Central memory CD4-positive, alpha-beta T cell (primary cell): ENCODE measurements at places on chromosomes 6 and 20.

DNA sequence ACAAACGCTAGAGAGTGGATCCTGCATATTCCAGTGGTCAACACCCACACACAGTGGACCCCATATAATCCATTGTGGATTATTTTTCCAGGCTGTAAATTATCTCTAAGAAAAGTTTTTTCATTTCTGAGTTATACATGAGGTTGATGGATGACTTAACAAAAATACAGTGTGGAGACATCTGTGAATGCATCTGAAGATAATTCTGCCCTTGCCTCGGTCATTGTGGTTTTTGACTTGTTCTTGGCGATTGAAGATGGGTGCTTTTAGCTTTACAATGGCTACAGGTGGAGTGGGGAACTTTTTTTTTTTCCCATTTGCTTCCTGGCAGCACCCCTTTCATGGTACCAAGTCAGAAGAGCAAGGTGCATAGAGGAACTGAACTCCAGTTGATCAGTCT is 242.7 kb downstream of the MYLK4 start:
- DNase-seq = no peak

DNA sequence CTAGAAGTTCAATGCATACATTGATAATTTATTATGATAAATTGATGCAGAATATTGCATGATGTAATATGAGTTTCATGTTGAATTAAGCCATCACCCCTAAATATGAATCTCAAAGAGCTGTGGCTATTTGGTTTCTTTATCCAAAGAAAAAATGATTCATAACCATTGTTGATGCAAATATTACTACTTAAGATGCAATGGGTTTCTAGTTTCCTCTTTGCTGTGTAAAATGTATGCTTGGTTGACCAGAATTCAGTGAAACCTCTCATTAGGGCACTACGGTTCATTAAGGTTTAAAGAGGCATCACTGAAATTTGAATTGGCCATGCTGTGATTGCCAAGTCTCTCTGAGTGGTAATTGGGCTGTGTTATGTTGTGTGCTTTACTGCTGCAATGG is 492.5 kb upstream of the FLRT3 start:
- no peak for DNase-seq

- DNase-seq = no peak
Observed at GRCh38 chr20:2208897-2209296, 86.9 kb upstream of the TGM3 start.

- peak; percentile 78 for DNase-seq
Observed at GRCh38 chr6:131063028-131063763, at the start of gene EPB41L2. Gene EPB41L2, minus strand, starts transcription at chr6:131063245. Its CDS starts 106,760 bp downstream, at chr6:130956485.

GRCh38 chr6:6721606-6722005 is 133.1 kb downstream of the LY86 start:
- DNase-seq = no peak

- DNase-seq = no peak
Observed at GRCh38 chr20:40470445-40471260, 218.4 kb downstream of the MAFB start.
